Activated naive CD8-positive, alpha-beta T cell treated with anti-CD3 and anti-CD28 coated beads, Interleukin-2, amount 10 ng/mL, durations not matched to agents 7 days and 5 days (primary cell): ENCODE measurements at places on chromosomes 11 and 22.

DNA sequence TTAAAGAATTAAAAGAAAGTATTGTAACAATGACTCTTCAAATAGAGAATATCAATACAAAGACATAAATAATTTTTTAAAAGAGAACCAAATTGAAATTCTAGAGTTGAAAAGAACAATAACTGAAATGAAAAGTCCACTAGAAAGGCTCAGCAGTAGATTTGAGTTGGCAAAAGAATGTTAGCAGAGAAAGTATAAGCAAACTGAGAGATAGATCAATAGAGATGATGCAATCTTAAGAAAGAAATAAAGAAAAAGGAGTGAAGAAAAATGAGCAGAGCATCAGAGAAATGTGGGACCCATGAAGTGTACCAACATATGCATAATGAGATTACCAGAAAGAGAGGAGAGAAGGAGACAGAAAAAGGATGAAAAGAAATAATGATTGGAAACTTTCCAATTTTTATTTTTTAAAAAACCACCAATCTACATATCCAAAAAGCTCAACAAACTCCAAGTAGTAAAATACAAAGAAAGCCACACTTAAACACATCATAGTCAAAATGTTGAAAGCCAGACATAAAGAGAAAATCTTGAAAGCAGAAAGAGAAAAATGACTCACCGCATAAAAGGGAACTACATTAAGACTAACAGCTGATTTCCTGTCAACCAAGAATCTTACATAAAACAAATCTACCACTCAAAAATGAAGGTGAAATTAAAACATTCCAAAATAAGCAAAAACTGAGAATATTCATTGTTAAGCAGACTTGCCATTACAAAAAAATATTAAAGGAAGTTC, 20.9 kb downstream of the NCF4 start:
- DNase-seq: no peak

DNA sequence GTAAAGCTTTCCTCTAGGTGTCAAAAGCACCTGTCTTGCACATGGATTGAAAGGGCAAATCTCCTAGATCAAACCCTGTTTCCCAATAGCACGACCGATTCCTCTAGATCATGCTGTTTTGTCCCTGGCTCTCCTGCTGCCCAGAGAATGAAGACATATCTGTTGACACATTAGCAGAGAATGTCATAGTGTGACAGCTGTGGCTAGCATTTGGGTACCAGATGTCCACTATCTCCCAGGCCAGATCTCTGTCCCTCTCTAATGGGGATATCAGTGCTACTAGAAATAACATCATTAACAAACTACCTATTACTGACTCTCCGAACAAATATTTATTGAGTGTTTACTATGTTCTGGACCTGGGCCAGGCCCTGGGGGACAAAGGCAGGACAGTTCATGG, 72.4 kb upstream of the ISX start:
- DNase-seq: no peak

DNA sequence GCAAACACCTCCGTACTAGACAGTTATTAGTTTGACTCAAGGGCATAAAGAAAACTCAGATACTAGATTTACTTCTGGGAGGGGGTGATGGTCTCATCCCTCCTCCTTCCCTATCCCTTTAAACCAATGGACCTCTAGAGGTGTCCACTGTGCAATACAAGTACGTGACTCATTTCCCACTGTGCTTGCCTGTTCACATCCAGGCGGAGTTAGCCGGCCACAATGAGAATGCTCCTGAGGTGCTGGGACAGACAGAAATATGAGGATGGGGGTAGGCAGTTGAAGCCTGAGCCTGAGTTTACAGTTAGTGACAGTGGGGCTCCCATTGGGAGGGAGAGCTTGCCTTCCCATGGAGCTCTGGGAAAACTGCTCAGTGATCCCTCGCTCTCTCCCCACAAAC, 8.4 kb upstream of the PMM1 start:
- DNase-seq: no peak

DNA sequence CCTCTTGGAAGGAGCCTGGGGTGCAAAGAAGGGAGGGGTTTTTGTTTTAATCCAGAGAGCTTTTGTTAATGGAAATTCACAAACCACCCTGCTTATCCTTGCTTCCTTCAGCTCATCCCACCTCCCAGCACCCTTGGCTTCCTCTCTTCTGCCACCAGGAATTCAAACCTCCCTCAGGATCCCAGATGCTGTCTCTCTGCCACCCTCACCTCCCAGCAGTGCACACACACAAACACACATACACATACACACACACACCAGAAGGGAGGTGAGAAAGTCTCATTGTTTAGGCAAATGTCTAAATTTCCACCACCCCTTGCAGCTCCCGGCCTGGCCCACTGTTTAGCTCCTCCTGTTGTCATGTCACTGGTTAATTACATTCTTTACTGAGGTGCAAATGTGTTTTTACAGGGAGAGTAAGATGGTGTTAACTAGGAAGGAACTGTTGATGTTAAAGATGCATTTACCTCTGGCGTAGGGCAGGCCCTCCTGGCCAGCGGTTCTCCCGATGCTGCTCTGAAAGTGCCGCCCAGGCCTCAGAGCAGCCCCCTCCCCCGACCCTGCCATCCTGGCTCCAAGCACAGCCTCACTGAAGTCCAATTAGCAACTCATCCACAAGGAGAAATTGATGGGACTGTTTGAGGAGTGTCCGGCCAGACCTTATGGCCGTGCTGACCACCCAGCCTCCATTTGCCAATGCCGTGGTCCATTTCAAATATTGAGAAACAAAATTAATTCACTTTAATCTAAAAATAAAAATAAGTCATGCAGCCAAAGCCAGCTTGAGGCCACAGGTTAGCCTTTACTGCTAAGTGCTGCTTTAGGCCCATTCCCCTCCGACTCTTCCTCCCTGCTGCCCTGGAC, 165.4 kb downstream of the FEZ1 start:
- DNase-seq: no peak

- DNase-seq: no peak
Observed at GRCh38 chr22:49406047-49406650, 421.5 kb downstream of the BRD1 start.

- DNase-seq: no peak
Observed at GRCh38 chr11:94794287-94795168, 26.4 kb downstream of the AMOTL1 start.

DNA sequence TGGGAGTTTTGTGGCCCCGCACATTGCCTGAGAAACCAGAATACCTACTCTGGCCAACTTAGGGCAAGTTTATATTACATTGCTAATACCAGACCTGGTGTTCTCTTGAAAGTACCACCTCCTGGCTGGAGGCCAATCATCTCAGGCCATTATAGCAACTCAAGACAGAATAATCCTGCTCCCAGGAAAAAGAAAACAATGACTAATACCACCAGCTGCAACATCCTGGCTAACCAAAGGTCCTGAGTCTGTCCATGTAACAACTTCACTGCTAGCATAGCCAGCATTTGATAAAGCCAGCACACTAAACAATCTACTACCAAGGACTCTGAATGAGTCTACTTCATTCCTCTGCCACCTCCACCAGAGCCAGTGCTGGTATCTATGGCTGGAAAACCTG, 1298.7 kb upstream of the CNTN5 start:
- no peak for DNase-seq

DNA sequence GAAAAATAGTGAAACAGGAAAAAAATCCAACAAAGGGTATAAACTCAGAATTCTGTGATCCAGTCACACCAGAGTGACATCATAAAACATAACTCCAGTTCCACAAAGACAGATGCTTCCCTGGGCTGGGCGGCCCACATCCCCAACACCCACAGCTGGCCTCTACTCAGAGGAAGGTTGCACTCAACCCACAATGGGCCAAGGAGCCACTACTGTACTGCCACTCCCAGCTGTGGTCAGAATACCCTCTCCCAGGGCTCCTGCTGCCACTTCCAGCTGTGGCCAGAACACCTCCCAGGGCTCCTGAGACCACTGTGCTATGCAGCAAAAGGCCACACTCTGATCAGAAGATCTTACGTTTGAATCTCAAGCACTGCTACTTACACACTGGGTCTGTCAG, 18.3 kb downstream of the SMCO4 start:
- DNase-seq: no peak

GRCh38 chr11:1564535-1565172, 7.4 kb downstream of the DUSP8 start:
- no peak for DNase-seq

DNA sequence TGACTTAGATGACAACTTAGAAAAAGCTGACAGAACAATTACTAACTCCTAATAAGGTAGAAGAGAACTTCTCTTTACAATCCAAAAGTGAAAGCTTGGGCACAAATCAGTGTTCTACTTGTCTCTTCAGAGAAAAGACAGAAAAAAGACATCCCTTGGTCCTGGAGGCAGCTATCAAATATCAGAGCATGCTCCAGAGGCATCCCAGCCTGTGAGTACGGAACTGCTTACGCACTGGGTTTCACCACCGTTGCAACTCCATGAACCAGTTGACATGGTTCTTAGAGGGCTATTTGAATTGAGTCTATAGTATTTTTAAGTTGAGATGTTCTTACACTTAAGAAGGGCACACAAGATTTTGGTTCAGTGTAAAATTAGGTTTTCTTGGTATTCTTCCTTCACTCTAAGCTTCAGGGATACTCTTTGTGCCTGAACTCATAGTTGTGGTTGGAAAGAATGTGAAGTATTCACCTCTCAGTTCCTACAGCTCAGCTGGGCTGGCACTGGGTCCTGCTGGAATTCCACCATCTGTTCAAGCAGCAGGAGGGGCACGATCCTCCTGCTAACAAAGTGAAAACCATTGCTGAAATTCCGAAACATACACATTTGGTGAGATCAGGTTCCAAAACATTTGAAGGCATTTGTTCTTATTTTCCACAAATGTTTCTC, 6.3 kb downstream of the AKIP1 start:
- no peak for DNase-seq

DNA sequence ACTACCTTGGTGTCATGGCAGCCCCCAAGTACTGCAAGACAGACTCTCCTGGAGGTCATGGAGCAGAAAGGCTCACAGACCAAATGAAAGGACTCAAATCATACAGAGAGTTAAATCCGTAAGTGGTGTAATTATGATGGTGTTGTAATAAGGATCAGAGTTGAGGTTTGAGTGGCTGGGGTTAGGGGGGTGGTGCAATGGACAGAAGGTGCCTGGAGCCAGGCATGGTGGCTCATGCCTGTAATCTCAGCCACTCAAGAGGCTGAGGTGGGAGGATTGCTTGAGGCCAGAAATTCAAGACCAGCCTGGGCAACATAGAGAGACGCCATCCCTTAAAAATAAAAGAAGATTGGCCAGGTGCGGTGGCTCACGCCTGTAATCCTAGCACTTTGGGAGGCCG, 18.7 kb downstream of the ART5 start:
- DNase-seq: no peak

DNA sequence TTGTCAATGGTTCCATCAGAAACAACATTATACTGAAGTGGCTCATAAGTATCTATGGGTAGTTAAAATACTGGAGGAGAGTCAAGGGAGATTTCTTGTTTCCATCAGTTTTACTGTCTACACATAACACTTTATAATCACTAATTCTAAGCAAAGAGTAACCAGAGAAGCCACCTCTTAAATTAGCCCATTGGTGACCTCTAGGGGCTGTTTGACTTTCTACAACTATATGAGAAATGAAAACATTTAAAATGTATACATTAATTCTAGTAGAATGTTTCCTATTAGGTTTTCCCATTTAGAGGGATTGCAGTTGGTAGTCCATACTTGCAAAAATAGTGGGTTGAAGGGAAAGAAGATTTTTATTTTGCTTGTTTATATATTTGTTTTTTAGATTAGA, 504.3 kb downstream of the FAM181B start:
- no peak for DNase-seq

- DNase-seq: no peak
Observed at GRCh38 chr22:24046024-24046423, 34.9 kb downstream of the CABIN1 start.

DNA sequence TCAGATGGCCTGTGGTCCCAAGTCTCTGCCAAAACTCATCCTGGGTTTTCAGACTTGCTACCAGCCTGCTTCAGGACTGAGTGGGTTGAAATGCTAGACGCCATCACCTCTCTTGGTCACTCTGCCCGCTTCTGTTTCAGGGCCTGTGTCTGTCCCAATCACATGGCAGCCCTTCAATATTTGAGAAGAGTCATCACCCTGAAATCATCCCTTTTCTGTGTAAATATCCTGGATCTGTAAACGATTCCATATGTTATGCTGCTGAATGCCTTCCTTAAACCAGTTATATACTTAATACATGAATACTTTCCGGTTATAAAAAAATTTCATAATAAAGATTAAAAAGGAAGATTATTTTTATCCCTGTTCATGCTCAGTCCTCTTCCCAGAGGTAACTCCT, 39.8 kb upstream of the TLCD5 start:
- DNase-seq: no peak

- DNase-seq: no peak
Observed at GRCh38 chr11:9362393-9362863, 22.0 kb upstream of the IPO7 start.

- no peak for DNase-seq
Observed at GRCh38 chr11:94583866-94584500, 16.8 kb downstream of the PIWIL4 start.
